Thoracic aorta (tissue), 2 donors: ENCODE measurements at places on chromosomes 13 and 19. TPM values are rescaled to one million over a fixed set of nuclear protein-coding genes. Genes with fewer than 3 reads are reported as not detected.

DNA sequence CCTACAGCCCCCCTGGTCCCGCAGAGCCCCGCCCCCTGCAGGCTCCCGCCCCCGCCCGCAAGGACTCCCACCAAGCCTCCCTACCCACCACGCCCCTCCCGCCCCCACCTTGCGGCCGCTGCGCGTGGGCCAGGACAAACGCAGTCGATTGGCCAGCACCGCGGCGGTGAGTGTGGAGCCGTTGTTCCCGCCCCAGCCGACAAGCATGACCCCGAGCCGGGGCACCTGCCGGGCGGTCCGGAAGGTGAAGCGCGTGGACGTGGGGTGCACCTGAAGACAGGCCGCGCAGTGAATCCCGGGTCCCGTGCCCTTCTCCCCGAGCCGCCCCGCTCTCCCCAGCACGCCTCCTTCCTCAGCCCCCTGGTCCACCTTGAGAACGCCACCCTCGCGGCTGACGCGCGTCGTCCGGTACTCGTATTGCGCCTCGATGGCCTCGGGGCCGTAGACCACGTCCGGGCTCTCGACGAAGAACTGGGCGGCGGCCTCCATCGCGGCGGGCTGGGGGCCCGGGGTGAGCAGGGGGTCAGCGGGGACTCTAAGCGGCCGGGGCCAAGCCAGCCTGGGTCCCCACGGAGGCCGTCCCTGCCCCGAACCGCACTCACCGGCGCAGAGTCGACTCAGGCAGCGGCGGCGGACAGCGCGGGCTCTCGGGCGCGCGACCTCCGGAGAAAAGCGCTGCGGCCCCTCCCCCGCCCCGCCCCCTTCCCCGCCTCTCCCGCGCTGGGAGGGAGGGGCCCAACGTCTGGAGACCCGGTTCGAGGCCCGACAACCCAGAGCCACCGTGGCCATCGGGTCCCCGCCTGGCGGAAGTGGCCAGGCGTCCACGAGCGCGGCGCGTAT, at the start of gene ISYNA1:
Gene ISYNA1 (minus strand): TSS at position 643 of the 840 bp plus-strand sequence. CDS start 154 bp downstream, at position 489.
- peak within 1 kb of the TSS; percentile 81 for H3K4me3 ChIP-seq
- peaks cover 14% of the 10 kb centered on the region for H3K4me1 ChIP-seq
- H3K36me3 ChIP-seq, result no peaks in the 10 kb centered on the region

- H3K36me3 ChIP-seq, result no peaks in the 10 kb centered on the region
- peak overlapping the region; percentile 78 for H3K27ac ChIP-seq
- peak; percentile 62 for DNase-seq
- no peaks in the 10 kb centered on the region for H3K4me1 ChIP-seq
- H3K27me3 ChIP-seq, result no peaks in the 10 kb centered on the region
- peak overlapping the region; percentile 61 for H3K4me3 ChIP-seq
Measured at GRCh38 chr13:46489586-46490023, 63.4 kb upstream of the LRCH1 start.

DNA sequence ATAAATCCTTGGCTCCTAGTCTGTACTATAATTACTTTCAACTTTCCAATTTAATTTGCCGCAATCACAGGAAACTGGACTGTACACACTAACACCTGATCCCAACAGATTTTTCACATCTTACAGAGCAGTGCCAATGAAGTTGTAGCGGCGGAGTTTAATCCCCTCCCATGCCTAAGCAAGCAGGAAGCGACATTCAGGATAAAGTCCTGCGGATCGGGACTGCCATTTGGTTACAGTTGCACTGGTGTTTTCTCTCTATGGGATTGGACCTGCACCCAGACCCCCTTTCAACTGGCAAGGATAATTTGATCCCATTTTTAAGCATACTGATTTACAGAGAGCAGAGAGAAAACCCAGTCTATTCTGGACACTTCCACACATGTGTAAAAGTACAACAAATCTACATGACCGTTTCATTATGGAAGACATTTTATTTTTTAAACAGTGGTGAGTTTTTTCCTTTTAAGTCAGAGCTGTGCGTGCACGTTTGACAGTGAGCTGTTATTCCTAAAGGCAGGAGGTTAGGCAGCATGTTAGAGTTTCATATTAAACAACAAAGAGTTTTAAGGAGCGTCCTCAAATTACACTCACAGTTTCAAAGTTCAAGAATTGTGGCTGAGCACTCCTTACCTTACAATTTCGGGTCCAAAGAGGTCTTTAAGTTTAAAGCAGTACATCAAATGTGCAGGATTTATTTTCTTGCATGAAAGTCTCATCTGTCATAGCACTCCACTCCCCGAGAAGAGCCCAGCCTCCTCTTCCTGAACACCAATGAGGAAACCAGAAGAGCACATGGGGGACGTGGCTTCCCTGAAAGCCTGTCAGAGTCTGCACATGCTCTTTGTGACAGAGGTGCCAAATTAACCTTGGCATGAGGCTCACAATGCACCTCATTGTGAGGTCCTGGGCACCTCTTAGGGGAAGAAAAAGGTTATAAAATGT, 141.6 kb upstream of the RFC3 start:
- H3K27ac ChIP-seq, result no peak overlapping the region
- H3K27me3 ChIP-seq, result no peaks in the 10 kb centered on the region
- no peak for DNase-seq
- H3K36me3 ChIP-seq, result no peaks in the 10 kb centered on the region

Gene CERS1
- total RNA-seq, result 1.7 TPM

DNA sequence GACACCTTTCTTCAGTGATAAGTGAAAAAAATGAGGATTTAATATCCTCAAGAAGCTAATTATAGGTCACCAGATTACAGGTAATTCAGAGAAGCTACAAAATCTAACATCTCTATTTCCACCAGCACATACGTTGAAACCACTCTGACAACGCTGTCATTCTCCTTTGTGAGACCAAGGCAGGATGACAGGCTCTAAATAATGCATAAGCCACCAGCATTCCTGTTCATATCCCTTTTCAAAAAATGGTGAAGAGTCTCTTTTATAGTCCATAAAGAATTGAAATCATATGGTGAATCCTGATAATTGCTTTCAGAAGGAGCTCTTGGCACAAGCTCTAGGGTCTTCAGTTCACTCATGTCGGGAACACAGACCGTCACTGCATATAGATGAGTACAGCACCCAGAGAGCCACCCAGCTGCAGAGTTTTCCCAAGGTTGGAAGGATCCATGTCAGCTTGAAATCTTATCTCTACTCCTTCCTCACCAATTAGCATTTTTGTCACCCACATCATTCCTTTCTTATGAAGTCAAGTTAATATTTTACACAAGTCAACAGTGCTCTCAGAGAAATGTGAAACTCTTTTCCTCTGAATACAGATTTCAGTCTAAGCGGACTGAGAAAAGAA, 431.4 kb downstream of the TBC1D4 start:
- H3K4me1 ChIP-seq, result no peaks in the 10 kb centered on the region
- H3K36me3 ChIP-seq, result no peaks in the 10 kb centered on the region
- no peak overlapping the region for H3K4me3 ChIP-seq
- H3K27me3 ChIP-seq, result no peaks in the 10 kb centered on the region
- no peak for DNase-seq

Gene CYP2A6
- not detected for total RNA-seq

GRCh38 chr13:110347535-110348308, 40.6 kb downstream of the COL4A2 start:
- H3K36me3 ChIP-seq, result peaks cover 6% of the 10 kb centered on the region
- peak overlapping the region; percentile 96 for H3K27ac ChIP-seq
- H3K27me3 ChIP-seq, result no peaks in the 10 kb centered on the region
- peak; percentile 72 for DNase-seq
- peak overlapping the region; percentile 47 for H3K4me3 ChIP-seq

Gene CAMSAP3
- total RNA-seq, result 0.85 TPM

DNA sequence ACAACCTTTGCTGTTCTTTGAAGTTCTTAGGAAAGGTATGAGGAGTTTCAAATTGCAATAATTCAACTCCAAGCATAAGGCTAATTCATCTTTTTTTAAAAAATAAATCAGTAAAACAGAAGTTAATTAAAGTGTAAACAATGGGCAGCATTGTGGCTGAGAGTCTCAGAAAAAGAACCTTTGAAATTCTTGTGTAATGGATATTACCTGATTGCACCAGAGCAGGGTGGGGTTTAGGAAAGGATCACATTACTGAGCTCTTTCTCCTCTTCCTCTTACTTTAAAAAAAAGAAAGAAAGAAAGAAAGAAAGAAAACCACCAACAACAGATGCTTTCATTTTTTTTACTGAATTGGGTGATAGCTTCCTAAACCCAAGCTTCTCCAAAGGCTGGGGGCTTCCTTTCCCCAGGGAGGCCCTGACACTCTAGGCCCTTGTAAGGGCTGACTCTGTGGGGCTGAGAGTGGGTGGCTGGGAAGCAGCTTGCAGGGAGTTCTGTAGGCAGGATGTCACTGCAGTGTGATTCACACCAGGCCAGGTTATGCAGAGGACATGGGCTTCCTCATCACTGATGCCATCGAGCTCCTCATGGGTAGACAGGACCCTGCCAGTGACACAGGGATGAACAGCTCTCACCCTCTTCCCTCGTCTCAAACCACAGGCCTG, 564.5 kb downstream of the FGF9 start:
- H3K27ac ChIP-seq, result no peak overlapping the region
- no peak for DNase-seq
- no peaks in the 10 kb centered on the region for H3K36me3 ChIP-seq
- H3K27me3 ChIP-seq, result no peaks in the 10 kb centered on the region
- no peak overlapping the region for H3K4me3 ChIP-seq

Gene IRGC
- total RNA-seq, result not detected

- peaks cover 10% of the 10 kb centered on the region for H3K4me1 ChIP-seq
- no peaks in the 10 kb centered on the region for H3K36me3 ChIP-seq
- peak overlapping the region; percentile 54 for H3K27ac ChIP-seq
- no peak for DNase-seq
Measured at GRCh38 chr13:106499896-106500295, 35.6 kb downstream of the EFNB2 start.

DNA sequence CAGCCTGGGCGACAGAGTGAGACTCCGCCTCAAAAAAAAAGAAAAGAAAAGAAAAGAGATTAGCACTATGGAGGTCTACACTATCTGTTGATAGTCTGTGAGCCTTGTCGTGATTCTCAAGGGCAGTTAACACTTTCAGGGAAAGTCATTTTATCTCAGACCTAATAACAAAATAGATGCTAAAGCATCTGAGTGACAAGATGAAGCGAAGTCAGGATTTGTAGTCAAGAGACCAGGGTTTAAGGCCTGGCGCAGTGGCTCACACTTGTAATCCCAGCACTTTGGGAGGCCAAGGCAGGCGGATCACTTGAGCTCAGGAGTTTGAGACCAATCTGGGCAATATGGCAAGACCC, 13.3 kb upstream of the RAB8A start:
- no peak overlapping the region for H3K4me3 ChIP-seq
- H3K27me3 ChIP-seq, result no peaks in the 10 kb centered on the region
- peaks cover 12% of the 10 kb centered on the region for H3K4me1 ChIP-seq
- H3K36me3 ChIP-seq, result peaks cover 89% of the 10 kb centered on the region

Gene ZNF443
- 3.4 TPM for total RNA-seq

DNA sequence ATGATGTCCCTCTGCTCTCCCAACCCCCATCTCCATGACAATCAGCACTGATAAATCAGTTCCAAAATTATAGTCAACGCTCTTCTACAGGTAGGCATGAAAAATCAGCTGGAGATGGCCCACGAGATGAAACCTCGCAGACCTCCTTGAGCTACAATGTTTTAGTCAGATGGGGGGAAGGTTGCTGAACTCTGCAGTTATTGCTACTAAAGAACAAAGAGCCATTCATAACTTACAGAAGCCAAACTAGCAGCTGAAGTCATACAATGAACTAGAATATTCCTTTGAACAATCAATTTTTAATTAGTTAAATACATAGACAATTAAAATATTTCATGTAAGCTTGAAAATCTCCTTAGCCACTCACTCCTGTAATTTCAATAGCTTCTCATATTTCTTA, 179.2 kb downstream of the NHLRC3 start:
- DNase-seq, result no peak
- no peak overlapping the region for H3K4me3 ChIP-seq
- H3K36me3 ChIP-seq, result no peaks in the 10 kb centered on the region
- no peak overlapping the region for H3K27ac ChIP-seq
- H3K4me1 ChIP-seq, result no peaks in the 10 kb centered on the region

Gene APOC4
- not detected for total RNA-seq

Gene FBXO17
- 31.7 TPM for total RNA-seq

GRCh38 chr13:30142486-30143211, 164.7 kb downstream of the KATNAL1 start:
- H3K36me3 ChIP-seq, result no peaks in the 10 kb centered on the region
- H3K4me1 ChIP-seq, result peaks cover 7% of the 10 kb centered on the region
- no peak overlapping the region for H3K4me3 ChIP-seq

DNA sequence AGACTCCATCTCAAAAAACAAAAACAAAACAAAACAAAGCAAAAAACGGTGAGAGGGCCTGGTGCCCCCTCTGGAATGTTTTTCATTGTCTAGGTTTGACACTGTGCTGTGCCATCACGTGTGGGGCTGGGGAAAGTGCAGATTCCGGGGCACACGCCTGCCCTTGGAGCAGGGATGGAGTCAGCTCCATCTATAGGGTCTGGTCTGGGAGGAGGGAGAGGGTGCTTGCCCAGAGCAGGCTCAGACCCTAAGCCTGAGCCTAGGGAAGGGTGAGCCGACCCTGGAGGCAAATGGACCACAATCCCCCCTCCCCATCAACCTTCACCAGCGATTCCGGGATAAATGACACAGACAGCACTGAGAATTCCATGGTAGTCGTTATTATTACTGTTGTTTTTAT, 10.9 kb upstream of the ZBTB32 start:
- no peaks in the 10 kb centered on the region for H3K4me1 ChIP-seq
- H3K4me3 ChIP-seq, result no peak overlapping the region
- H3K27ac ChIP-seq, result no peak overlapping the region
- no peaks in the 10 kb centered on the region for H3K36me3 ChIP-seq
- H3K27me3 ChIP-seq, result no peaks in the 10 kb centered on the region

DNA sequence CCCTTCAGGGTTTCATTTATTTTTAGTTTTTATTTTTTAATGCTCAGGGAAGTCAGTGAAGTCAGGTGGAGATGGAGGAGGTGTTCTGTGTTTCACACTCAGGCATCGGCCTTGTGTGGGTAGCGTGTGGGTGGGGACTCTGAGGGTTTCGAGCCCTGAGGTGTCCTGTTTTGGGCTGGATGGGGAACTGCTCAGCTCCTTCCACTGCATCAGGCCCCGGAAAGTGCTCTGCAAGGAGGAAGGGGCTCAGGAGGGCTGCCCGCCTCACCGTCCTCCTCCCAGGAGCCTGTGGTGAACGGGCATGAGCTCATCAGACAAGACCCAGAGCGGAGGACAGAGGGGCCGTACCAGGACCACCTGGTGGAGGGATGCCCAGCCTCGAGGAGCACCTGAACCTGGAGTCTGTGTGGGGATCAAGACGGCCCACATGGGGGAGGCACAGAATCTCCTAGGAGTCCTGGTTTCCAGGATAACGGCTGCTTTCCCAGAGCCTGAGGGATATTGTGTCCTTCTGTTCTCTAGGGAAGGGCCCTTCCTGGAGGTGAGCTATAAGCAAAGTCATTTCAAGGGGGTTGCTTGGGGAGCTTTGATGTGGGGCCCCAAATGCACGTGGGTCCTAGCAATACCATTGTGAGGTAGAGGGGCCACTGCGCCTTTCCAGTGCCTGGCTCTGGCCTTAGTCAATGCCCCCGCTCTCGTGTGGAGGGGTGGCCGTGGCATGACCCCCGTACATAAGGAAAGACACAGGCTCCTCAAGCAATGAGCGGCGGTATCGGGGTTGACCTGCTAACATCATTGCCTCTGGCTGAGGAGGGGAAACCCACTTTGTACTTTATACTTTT, 13.5 kb upstream of the GAS6 start:
- H3K4me1 ChIP-seq, result peaks cover 35% of the 10 kb centered on the region
- no peaks in the 10 kb centered on the region for H3K27me3 ChIP-seq
- H3K27ac ChIP-seq, result no peak overlapping the region
- no peak overlapping the region for H3K4me3 ChIP-seq

Gene SELENOV
- total RNA-seq, result not detected
